Forelimb muscle (tissue), 1 donor: ENCODE measurements at places on chromosomes 5 and 9. TPM values are rescaled to one million over a fixed set of nuclear protein-coding genes. Genes with fewer than 3 reads are reported as not detected.

MYMK gene
- polyA plus RNA-seq, result 58.2 TPM

NDUFAF2 gene
- 22.2 TPM for polyA plus RNA-seq

DNA sequence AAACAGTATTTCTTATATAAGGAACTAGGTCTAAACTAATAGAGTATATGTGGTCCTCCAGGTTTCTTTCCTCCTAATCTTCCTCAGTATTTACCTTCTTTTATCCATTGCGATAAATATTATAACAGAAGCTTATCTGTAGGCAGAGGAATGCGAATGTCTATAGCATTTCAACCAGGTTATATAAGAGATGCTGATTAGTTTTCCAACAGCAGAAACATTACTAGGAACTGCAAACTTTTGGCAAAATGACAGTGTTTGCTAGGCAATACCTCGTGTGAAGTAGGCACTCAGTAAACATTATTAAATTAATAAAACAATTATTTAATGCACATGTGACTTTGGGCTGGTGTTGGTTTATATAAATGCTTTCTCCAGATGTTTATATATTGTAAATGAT is 206.5 kb downstream of the GABRB2 start:
- DNase-seq, result no peak

DNA sequence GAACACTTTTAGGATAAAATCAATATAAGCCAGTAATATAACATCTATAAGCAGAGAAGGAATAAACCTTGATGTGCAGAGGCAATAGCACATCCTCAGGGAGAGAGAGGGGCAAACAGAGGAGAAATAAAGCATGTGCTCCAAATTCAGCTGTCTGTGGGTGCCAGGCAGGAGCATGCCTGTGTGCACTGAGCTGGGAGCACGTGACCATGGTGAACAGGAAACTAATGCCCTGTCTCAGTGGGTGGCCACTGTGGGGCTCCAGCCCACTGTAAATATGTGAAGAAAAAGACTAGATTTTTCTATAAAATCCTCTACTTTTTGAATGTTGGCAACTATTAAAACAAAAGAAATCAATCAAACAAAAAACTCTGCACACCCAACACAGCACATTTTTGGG is 55.3 kb downstream of the FYB1 start:
- no peak for DNase-seq

IL5 gene
- polyA plus RNA-seq, result 0.29 TPM

GRCh38 chr5:26543987-26544386 is 494.4 kb downstream of the CDH9 start:
- no peak for DNase-seq

DNA sequence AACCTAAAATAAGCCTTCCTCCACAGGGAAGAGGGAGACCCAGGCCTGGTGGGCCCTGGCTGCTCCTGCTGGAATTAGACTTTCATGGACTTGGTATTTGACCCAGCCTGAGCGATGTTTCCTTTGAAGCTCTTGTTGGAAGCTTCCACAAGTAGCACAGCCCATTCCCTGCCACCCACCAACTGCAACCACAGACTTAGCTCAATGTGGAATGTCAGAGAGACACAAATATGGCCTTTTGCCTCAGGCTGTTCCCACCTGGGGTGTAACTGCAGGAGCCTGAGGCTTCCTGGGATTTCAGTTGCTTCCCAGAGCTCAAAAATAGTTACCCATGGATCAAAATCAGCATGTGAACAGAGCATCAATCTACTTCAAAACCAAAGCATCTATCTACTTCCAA is 70.3 kb upstream of the LHFPL2 start:
- DNase-seq, result no peak

DNA sequence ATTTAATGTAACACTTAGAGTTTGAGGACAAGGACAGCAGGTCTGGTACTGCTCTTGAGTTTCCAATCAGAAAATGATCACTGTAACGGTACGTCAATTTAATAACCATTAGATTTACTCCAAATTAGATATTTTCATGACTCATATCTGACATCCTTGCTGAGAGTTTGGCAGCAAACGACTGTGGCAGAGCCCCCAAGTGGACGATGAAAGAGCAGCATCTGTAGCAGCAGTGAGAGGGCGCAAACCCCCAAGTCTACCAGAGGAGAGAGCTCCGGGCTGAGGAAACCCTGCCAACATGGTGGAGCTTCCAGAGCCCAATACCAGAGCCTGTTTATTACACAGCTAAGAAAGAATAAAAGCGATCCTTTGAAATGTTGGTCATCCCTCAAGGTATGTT is 73.2 kb upstream of the EPB41L4A start:
- DNase-seq, result no peak

SPINK4 gene
- not detected for polyA plus RNA-seq

GRXCR2 gene
- not detected for polyA plus RNA-seq

GRCh38 chr5:176153741-176154140 is 84.5 kb upstream of the SIMC1 start:
- no peak for DNase-seq

- no peak for DNase-seq
Observed at GRCh38 chr5:170275376-170275994, 22.1 kb downstream of the LCP2 start.

- no peak for DNase-seq
Observed at GRCh38 chr5:9401786-9402472, 143.9 kb downstream of the SEMA5A start.

GRCh38 chr9:13939134-13939533 is 374.8 kb downstream of the NFIB start:
- DNase-seq, result peak; percentile 70

GABBR2 gene
- polyA plus RNA-seq, result 0.82 TPM

GRCh38 chr5:100772006-100772405 is 131.1 kb downstream of the ST8SIA4 start:
- DNase-seq, result no peak

GRCh38 chr9:98247831-98248657 is 7.4 kb downstream of the TBC1D2 start:
- DNase-seq, result no peak

C9orf152 gene
- polyA plus RNA-seq, result 0.06 TPM

PCA3 gene
- 1.0 TPM for polyA plus RNA-seq

DNA sequence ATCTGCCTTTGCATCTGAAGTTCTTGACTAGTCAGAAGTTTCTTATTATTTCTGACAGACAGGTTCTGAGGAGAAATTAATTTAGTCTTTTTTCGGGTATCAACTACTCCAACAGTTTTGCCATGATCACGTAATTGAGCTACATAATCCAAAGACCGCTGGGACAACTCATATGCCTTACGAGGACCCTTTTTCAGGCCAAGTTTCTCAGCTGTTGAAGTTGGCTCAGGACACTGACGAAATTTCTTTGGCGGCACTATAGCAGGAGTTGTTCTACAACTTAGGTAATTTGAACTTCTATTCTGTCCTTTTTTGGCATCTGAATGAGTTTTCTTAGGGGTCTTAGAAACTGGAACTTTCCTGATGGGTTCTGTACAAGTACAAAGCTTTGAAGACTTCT is 27.2 kb downstream of the SETX start:
- DNase-seq, result no peak

- no peak for DNase-seq
Observed at GRCh38 chr5:61910771-61911170, 395.2 kb upstream of the KIF2A start.
